Caco-2 (cell line): ENCODE measurements at places on chromosomes 3 and 15. TPM values are rescaled to one million over a fixed set of nuclear protein-coding genes. Genes with fewer than 3 reads are reported as not detected.

Gene SYNM
- 6.0 and 6.1 TPM in 2 replicates for total RNA-seq

GRCh38 chr15:29883126-29883525, 60.9 kb upstream of the TJP1 start:
- DNase-seq: no peak

Gene NKIRAS1
- total RNA-seq: 6.6 and 6.8 TPM in 2 replicates

GRCh38 chr3:71033681-71034220, 549.8 kb downstream of the FOXP1 start:
- DNase-seq: no peak

DNA sequence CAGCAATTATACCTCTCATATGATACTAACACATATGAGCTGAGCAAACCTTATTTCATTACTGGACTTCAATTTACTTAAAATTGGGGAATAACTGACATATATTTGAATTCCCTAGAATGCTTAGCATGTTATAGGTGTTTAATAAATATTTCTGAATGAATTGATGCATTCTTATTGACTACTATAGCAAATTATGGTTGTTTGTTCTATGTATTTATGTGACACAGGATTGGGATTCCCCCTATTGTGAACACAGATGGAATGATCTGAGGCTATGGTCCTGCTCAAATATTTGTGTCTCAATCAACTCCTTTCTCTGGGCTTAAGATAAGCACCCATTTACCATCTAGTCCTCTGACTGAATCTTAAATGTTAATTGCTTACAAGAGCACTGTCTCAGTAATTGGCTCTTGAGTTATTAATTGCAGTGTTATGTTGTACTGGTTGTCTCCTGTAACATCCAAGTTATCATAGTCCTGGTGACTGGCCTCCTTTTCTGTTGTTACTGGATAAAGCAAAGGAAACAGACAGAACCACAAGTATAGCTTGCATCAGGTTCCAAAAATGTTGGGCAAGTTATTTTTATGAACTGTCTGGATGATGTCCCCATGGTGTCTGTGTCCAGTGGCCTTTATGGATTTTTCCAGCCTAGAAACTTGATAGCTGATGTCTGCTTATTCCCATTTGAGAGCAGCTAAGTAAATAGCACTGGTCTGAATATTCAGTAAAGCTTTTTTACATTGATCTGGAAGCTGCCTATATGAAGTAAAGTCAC, 2.3 kb upstream of the UACA start:
- no peak for DNase-seq

DNA sequence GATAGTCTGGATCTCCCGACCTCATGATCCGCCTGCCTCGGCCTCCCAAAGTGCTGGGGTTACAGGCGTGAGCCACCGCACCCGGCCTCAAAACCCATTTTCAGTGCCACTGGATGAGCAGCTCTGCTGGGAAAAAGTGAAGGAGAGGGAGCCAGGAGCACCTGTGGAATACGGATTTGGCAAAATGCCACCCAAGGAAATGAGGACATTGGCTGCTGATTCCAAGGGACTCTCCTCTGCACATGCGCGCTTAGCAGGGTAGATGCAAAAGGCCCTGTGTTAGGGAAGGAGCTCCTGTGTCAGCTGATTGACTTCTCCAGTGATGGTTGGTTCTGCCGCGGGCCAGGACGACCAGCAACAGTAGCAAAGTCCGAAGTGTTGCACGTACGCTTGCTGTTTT, 43.4 kb upstream of the IGF1R start:
- no peak for DNase-seq

Gene AGBL1
- total RNA-seq: not detected in 2 replicates

DNA sequence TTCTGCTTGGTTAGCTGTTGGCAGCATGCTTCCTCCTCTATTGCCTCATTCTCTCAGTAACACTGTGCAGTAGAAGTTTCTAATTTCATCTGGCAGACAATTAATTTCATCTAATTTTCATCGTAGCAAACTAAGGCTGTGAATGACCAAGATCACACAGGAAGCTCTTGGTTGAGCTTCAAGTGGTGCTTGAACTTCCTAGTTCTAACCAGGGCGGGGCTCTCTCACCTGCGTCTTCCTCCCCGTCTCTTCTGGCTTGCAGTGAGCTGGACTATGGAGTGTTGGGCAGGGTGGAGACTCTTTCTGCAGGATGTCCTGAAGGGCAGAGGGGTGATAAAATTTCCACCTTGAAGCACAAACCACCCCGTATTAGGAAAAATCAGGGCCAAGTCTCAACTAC, 2.0 kb upstream of the IL16 start:
- no peak for DNase-seq

DNA sequence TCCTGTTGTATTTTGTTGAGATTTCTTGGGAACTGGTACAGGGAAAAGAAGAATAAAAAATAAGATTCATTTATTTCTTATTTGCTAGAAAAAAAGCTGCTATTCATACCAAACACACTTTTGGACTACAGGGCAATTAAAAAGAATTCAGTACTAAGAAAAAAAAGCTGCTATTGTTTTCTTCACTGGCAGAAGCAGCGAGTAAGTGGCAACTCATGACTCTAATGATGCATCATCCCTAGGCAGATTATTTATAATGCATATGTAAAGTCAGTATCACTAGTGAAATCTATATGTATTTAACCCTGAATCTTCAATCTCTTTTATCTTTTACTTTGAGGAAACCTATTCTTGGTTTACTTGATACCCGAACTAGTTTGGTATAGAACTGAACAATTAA, 15.2 kb downstream of the PFN2 start:
- DNase-seq: no peak

Gene OGG1
- 24.1 and 25.3 TPM in 2 replicates for total RNA-seq

Gene RNU5B-1
- total RNA-seq: not detected in 2 replicates

GRCh38 chr3:144953959-144954358, 982.3 kb downstream of the DIPK2A start:
- no peak for DNase-seq

DNA sequence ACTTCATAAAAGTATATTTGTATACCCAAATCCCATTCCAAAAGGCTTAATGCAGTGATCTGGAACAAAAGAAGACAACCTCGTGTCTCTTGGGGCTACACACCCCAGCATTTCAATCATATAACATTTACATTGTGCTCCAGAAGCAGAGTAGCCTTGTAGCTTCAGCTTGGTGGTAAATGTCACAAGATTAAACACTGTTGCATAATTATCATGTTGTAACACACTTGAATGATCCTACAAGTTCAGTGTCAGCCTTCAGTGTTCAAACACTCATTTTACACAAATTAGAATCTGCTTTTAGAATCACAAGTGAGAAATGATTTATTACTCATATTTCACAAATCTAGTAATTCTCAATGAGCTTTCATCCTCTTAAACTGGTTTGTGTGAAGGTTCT, 122.6 kb downstream of the CNTN3 start:
- no peak for DNase-seq

Gene RPL14
- total RNA-seq: 1,589 and 1,699 TPM in 2 replicates

GRCh38 chr15:79130535-79131130, 40.1 kb upstream of the RASGRF1 start:
- no peak for DNase-seq

- no peak for DNase-seq
These were observed 55.9 kb downstream of the LIPC start for GRCh38 chr15:58487724-58488120.

DNA sequence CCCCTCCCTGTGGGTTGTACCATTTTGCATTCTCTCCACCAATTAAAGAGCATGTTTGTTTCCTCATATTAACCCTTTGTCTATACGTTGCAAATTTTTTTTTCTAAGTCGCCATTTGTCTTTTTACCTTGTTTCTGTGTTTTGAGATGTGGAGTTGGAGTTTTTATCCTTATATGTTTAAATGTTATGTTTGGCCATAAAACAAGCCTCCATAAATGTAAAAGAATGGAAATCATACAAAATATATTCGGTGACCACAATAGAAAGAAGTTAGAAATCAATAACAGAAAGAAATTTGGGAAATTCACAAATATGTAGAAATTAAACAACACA, 29.2 kb downstream of the LRRK1 start:
- no peak for DNase-seq
